PC-9 (cell line): ENCODE measurements at places on chromosomes 3 and 15. TPM values are rescaled to one million over a fixed set of nuclear protein-coding genes. Genes with fewer than 3 reads are reported as not detected.
A peak's percentile ranks its signal among the peaks of the same experiment; 100 is the strongest.

DNA sequence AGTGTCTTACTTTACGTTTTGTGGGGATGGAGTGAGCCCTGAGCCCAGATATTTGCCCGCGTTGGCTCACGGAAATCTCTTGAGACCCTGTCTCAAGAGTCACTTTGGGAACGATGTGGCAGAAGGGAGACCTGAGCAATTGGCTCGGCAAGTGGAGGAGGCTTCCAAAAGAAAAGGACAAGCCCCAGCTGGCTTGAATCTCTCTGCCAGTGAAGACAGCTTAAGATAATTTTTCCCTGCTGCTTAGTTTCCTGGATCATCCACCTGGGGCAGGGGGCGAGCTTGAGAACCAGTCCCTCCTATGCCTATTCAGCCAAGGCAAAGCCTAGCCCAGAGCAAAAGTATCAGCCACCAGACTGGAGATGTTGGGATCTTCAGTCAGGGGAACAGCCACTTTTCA, 708 bp downstream of the SEC22A start:
- H3K4me3 ChIP-seq, result peak overlapping the region; percentile 74
- no peak for DNase-seq
- no peaks in the 10 kb centered on the region for H3K36me3 ChIP-seq
- H3K27me3 ChIP-seq, result no peaks in the 10 kb centered on the region
- peaks cover 13% of the 10 kb centered on the region for H3K4me1 ChIP-seq
- H3K27ac ChIP-seq, result no peak overlapping the region

- H3K36me3 ChIP-seq, result no peaks in the 10 kb centered on the region
- no peaks in the 10 kb centered on the region for H3K4me1 ChIP-seq
Observed at GRCh38 chr3:8328967-8329366, 172.7 kb upstream of the LMCD1 start.

DNA sequence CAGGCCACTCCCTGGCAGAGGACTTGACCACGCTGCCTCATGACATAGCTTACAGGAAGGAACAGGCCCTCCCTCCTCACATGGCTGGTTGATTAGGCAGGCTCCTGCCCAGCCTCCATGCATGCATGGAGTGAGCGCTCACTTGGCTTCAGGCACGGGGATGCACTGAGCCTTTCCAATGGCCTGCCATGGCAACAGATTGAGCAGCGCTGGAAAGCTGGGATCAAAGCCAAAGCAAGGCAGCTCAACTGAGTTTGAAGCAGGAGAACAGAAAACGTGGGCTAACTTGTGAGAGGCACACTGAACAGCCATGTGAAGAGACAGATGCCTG, 5.9 kb upstream of the GRAMD2A start:
- no peak for DNase-seq
- H3K27ac ChIP-seq, result no peak overlapping the region
- H3K4me3 ChIP-seq, result no peak overlapping the region
- H3K36me3 ChIP-seq, result peaks cover 87% of the 10 kb centered on the region
- no peaks in the 10 kb centered on the region for H3K27me3 ChIP-seq

GRCh38 chr3:140898340-140899180, 43.1 kb upstream of the SLC25A36 start:
- no peak overlapping the region for H3K27ac ChIP-seq
- H3K4me1 ChIP-seq, result no peaks in the 10 kb centered on the region; the same call in 1 of the 2 replicates
- H3K36me3 ChIP-seq, result no peaks in the 10 kb centered on the region
- no peaks in the 10 kb centered on the region for H3K27me3 ChIP-seq
- H3K4me3 ChIP-seq, result no peak overlapping the region

GRCh38 chr15:63856711-63857460, 23.1 kb upstream of the HERC1 start:
- H3K36me3 ChIP-seq, result no peaks in the 10 kb centered on the region
- peak; percentile 23 for DNase-seq
- peaks cover 24% of the 10 kb centered on the region for H3K4me1 ChIP-seq
- peak overlapping the region; percentile 46 for H3K27ac ChIP-seq
- H3K27me3 ChIP-seq, result no peaks in the 10 kb centered on the region

DNA sequence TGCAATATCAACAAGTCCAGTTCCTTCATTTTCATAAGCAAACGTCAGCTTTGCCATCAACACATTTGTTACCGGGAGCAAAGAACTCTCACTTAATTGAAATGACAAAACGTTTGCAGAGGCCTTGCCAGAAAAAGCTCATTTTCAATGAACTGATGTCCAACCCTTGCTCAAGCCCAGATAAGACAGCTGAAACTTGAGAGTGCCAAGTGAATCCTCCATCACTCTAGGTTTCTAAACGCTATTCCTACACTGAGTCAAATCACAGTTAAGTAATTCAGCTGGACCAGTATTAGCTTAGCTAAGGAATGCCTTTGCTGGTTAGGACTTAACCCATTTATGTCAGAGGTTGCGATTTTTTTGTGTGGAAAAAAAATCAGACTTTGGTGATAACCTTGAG, 11.5 kb downstream of the CHSY1 start:
- H3K27me3 ChIP-seq, result no peaks in the 10 kb centered on the region
- DNase-seq, result no peak
- no peak overlapping the region for H3K4me3 ChIP-seq
- no peaks in the 10 kb centered on the region for H3K36me3 ChIP-seq
- H3K4me1 ChIP-seq, result no peaks in the 10 kb centered on the region

CNTN3 gene
- total RNA-seq, result not detected in 2 replicates

- peaks cover 25% of the 10 kb centered on the region for H3K4me1 ChIP-seq
- DNase-seq, result peak; percentile 98
- H3K27ac ChIP-seq, result peak within 1 kb of the TSS; percentile 66
- H3K27me3 ChIP-seq, result no peaks in the 10 kb centered on the region
Observed at GRCh38 chr3:114056130-114057010, at the start of the genes CCDC191 and QTRT2. TSS of gene CCDC191 (minus strand) at chr3:114056526. CDS start at chr3:114056466, 60 bp downstream. TSS of gene QTRT2 (plus strand) at chr3:114056737. CDS start at chr3:114065258, 8,521 bp downstream.

ATRIP gene
- 6.9 and 8.5 TPM in 2 replicates for total RNA-seq

DNA sequence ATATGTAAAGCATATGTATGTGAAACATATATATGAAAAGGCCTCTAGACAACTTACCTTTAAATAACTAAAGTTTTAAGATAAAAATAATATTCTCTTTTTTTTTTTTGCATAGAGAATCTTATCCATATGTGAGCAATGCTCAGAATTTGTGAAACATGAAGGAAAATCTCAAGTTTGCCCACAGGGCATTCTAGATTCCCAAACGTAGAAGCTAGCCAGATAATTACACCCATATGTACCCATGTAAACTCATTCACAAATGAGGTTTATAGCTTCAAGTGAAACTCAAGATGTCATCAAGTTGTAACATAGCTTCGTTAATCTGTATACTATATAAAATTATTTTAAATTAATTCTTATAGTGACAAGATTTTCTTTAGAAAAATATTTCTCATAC, 537.3 kb upstream of the NR2F2 start:
- H3K27me3 ChIP-seq, result no peaks in the 10 kb centered on the region
- DNase-seq, result no peak
- no peaks in the 10 kb centered on the region for H3K4me1 ChIP-seq

DNA sequence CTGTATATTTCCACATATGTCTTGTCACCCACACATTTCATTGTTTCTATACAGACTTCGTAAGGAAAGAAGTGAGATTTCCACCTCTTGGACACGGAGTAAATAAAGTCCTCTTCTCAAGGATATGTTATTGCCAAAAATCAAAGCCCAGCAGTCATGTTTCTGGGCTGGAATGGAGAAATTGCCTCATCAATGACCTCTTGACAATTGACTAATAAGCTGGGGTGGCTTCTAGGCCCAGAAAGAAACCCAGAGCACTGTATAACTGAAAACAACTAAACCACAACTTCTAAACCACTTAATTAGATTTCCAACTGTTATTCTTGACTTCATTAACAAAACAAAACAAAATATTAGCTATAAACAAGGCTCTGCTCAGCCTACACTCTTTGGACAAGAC, 56.4 kb upstream of the SLC24A5 start:
- DNase-seq, result no peak
- no peak overlapping the region for H3K4me3 ChIP-seq
- 0 out of 2 replicates have a peak, but pooled peaks cover 2% of the 10 kb centered on the region for H3K27me3 ChIP-seq
- no peak overlapping the region for H3K27ac ChIP-seq
- H3K36me3 ChIP-seq, result no peaks in the 10 kb centered on the region

DNA sequence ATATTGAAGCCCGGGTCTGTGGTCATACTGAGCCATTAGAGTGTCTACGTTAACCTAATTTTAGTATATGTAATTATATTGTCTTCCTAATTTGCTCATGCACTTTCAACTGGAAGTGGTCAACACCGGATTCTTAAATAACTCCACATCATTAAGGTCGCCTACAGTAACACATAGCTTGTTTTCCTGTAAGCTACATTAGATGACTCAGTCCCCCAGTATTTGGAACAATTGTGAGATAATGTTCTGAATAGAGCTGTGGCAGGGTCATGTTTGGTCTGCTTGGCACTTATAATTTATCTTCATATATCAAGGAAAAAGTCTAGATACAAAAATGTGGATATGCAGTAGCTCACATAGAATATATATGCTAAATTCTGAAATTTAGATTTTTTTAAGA, 486.2 kb downstream of the IGSF11 start:
- no peaks in the 10 kb centered on the region for H3K27me3 ChIP-seq
- H3K4me1 ChIP-seq, result peaks cover 7% of the 10 kb centered on the region
- no peak for DNase-seq
- H3K27ac ChIP-seq, result no peak overlapping the region
- H3K4me3 ChIP-seq, result no peak overlapping the region

- H3K27me3 ChIP-seq, result no peaks in the 10 kb centered on the region
- DNase-seq, result no peak
- H3K36me3 ChIP-seq, result no peaks in the 10 kb centered on the region
- H3K27ac ChIP-seq, result no peak overlapping the region
- H3K4me1 ChIP-seq, result no peaks in the 10 kb centered on the region
- no peak overlapping the region for H3K4me3 ChIP-seq
Observed at GRCh38 chr3:191210032-191210431, 11.0 kb downstream of the OSTN start.

- H3K36me3 ChIP-seq, result no peaks in the 10 kb centered on the region
- no peaks in the 10 kb centered on the region for H3K4me1 ChIP-seq
- peak overlapping the region; percentile 76 for H3K4me3 ChIP-seq
- peak; percentile 31 for DNase-seq
Observed at GRCh38 chr15:74725845-74726773, 781 bp upstream of the CYP1A1 start.

GRCh38 chr15:47186075-47186474, 531.2 kb upstream of the SEMA6D start:
- H3K27me3 ChIP-seq, result no peaks in the 10 kb centered on the region
- no peak overlapping the region for H3K27ac ChIP-seq
- DNase-seq, result no peak
- H3K36me3 ChIP-seq, result no peaks in the 10 kb centered on the region
- no peaks in the 10 kb centered on the region for H3K4me1 ChIP-seq
- H3K4me3 ChIP-seq, result no peak overlapping the region

DNA sequence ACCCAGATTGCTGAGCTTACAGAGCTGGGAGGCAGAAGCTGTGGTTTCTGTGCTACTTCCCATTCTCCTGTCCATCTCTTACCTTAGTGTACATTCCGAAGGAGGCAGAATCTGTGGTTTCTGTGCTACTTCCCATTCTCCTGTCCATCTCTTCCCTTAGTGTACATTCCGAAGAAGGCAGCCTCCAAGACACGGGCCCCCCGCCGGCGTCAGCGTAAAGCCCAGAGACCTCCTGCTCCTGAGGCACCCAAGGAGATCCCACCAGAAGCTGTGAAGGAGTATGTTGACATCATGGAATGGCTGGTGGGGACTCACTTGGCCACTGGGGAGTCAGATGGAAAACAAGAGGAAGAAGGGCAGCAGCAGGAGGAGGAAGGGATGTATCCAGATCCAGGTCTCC, 11.2 kb downstream of the NUTM1 start:
- peaks cover 4% of the 10 kb centered on the region for H3K4me1 ChIP-seq
- H3K27me3 ChIP-seq, result no peaks in the 10 kb centered on the region
- H3K27ac ChIP-seq, result no peak overlapping the region
- no peak for DNase-seq
- H3K4me3 ChIP-seq, result no peak overlapping the region
- H3K36me3 ChIP-seq, result no peaks in the 10 kb centered on the region

GRCh38 chr3:187024536-187025226, 94.4 kb downstream of the ST6GAL1 start:
- H3K27me3 ChIP-seq, result no peaks in the 10 kb centered on the region
- no peaks in the 10 kb centered on the region for H3K36me3 ChIP-seq
- H3K27ac ChIP-seq, result no peak overlapping the region
- H3K4me1 ChIP-seq, result no peaks in the 10 kb centered on the region
- DNase-seq, result no peak

- peak overlapping the region; percentile 88 for H3K27ac ChIP-seq
- no peaks in the 10 kb centered on the region for H3K27me3 ChIP-seq
- H3K4me3 ChIP-seq, result peak overlapping the region; percentile 100
Observed at GRCh38 chr15:82539691-82540054, 584 bp downstream of the RPS17 start.

FOXL2 gene
- total RNA-seq, result not detected in 2 replicates

DNA sequence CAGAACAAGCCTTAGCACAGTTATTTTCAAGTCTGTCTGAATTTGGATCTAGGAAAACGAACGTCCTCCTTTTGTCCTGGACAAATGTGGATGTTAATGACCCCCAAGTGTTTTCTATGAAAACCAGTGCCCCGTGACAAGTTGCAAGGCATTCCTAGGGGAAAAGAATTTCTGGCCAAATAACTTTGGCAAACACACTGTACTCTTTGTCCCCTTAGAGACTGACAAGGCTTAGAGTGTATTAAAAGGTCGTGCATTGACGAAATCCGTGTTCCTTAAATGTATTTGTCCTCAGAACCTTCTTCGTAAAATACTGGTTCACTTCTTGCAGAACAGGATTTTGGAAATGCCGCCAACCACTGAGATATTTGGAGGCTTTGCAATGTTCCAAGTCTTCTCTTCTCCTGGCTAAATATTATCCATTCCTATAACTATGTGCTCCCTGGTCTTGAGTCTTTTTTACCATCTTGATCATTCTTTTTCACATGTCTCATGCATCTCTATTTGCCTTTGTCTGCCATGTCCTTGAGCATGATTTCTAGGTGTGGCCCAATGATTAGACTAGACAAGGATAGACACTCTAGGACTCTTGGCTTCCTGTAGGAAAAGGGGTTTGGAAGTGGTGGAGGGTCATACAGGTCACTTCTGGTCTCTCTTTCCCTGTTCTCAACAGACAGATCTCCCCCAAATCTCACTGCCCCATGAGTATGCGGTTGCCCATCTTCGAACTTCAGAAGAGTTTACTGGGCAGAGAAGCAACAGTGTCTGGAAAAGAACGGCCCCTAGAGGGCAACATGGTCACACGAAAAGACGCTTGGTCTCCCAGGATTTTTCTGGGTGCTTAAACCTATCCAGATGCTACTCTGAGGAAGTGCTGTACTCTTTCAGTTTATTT, 117.5 kb downstream of the EDEM1 start:
- no peaks in the 10 kb centered on the region for H3K4me1 ChIP-seq
- H3K27ac ChIP-seq, result no peak overlapping the region
- H3K4me3 ChIP-seq, result no peak overlapping the region
- no peaks in the 10 kb centered on the region for H3K36me3 ChIP-seq

STRIT1 gene
- not detected in 2 replicates for total RNA-seq

- no peak overlapping the region for H3K27ac ChIP-seq
- H3K36me3 ChIP-seq, result no peaks in the 10 kb centered on the region
- DNase-seq, result no peak
- no peak overlapping the region for H3K4me3 ChIP-seq
Observed at GRCh38 chr3:137343283-137343682, 385.5 kb downstream of the IL20RB start.

NOX5 gene
- 0.85 and 1.5 TPM in 2 replicates for total RNA-seq
